ENCODE measurements at places on chromosomes 4 and X.
A peak's percentile ranks its signal among the peaks of the same experiment; 100 is the strongest.

- DNase-seq = no peak
Measured at GRCh38 chr4:25628451-25628850, 27.2 kb upstream of the SLC34A2 start.

DNA sequence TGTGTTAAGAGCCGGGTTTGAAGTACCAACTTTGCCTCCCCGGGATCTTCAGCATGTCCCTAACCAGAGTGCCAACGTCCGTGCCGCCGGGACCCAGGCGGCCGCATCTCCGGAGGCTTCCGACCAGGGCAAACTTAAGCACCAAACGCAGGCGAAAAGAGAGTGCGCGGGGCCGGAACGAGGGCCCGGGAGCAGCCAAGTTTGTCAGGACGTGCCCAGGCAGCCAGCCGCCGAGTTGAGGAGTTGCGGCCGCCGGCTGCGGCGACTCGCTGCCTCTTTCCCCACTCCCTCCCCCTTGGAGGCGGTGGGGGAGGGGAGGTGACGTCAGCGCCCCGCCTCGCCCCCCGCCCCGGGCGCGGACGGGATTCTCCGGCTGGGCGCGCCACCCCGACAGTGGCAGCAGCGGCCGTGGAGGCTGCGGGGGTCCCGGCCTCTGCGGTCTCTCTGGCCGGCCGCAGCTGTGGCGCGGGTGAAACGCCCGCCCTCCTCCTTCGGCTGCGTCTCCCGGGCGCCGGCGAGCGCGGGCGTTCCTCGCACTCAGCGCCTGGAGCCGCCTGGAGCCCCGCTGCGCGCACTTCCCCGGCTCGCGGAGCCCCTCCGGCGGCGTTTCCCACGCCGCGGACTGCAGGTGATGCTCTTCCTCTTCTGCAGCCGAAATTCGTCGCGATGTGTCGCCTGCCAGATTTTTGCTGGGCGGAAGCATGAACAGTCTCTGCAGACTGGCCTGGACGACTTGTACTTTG, 2.9 kb upstream of the FAT1 start:
- peak; percentile 26 for DNase-seq

- no peak for DNase-seq
Measured at GRCh38 chr4:73066445-73066844, 3.1 kb downstream of the COX18 start.

GRCh38 chr4:164060456-164060855, 566.0 kb downstream of the TMA16 start:
- DNase-seq = no peak

DNA sequence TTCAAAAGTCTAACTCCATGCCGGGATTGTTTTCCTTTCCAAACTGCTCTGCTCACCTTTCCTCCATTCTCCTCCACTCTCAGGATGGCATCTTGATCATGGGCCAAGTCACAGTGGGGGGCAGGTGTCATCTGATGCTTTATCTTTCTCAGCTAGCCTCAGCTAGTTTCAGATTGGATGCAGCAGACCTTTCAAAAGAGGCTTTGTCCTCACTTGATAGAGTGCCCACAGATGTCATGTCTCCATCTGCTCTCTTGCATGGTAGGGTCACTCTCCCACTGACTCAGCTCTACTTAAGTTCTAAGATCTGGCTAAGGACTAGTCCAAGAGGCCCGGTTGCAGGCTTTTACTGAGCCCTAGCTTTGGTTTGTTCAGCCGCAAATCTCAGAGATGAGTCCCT, 341.8 kb upstream of the GALNT7 start:
- DNase-seq = no peak

DNA sequence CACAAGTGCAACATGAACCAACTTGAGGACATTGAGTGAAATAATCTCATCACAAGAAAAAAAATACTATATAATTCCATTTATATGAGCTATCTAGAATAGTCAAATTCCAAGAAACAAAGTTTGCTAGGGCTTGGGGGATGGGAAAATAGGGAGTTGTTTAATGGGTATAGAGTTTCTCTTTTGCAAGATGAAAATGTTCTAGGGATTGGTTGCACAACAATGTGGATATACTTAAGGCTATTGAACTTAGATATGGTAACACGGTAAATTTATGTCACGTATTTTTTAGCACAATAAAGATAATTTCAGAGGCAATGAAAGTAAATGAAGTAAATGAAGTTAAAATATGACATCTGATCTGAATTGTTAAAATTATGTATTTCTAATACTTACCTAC, 7.9 kb downstream of the MFSD8 start:
- DNase-seq = no peak

DNA sequence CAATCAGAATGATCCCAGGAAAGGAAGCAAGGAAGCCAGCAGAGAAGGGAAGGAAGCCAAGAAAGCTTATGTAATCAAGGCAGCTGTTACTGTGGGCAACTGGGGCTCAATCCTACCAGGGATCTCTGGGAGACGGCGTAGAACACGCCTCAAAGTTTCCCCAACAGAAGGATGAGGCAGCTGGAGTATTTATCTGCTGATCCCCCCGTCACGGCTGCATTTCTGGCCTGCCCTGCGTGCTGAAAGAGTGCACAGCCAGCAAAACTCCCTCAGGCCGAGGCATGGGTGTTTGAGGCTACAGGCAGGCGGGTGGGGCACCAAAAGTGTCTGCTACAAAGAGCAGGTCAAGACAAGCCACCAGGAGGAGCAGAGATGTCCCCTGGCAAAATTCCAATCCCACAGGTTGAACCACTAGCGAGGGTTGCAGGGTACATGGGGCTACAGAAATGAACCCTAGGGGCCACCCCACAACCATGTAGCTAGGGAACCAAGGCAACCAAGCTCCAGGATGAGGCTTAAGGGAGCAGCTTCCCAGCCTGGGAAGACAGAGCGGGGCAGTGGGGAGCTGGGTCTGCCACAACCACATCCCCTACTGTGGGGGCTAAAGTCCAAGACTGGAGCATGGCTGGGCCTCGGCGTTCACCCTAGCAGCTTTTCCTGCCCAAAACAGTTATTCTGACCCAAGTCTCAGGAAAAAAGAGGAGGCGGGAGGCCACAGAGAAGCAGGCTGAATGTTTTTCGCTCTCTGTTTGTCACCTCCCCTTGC, 113.4 kb downstream of the BCOR start:
- DNase-seq = no peak

DNA sequence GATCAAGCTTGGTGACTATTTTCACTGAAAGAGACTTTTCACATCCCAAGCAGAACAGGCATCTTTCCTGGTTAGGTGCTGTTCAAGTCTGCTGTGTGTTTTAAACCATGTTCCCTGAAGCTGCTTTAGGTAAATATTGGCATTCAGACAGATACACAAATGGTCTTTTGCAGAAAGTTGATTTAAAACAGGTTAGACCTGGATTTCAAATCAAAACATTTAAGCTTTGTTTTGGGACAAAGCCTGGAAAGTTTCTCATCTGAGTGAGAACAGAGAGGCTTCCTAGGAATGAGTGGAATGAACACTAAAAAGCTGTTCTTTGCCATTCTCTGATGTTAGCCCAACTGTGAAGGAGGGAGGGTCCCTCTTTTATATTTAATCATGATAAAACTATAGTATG, 10.1 kb downstream of the ANXA3 start:
- DNase-seq = no peak

GRCh38 chrX:32280489-32280888, 930.9 kb downstream of the DMD start:
- no peak for DNase-seq

DNA sequence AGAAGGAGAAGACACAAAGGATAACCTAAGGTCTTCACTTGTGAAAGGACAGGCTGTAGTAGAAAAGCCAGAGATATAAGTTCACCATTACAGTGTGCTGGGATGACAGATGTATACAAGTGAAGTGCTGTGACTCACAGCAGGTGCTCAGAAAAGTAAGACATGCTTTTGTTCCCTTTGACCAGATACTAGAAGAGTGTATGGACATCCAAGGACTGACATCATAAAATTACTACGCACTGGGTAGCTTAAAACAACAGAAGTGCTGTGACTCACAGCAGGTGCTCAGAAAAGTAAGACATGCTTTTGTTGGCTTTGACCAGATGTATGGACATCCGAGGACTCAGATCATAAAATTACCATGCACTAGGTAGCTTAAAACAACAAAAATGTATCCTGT, 61.6 kb upstream of the BTC start:
- no peak for DNase-seq

GRCh38 chrX:101220662-101221260, 1.2 kb downstream of the DRP2 start:
- no peak for DNase-seq

DNA sequence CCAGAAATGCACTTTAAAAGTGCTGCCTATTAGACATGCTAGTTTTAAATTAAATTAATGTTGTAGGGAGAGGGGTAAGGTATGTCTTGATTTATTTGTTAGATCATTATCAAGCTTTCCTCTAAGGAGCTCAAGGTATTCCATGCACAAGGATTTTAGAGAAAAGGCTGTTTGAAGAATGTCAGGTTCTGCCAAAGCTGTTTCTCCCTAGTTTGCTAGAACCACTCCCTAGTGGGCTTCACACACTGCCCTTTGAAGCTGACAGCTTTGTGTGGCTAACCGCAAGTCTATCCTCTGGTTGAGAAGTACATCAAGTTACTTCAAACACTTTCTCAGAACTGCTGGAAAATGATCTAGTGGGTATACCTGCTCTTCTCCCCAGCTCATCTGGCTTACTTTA, 32.3 kb downstream of the RASL11B start:
- no peak for DNase-seq

GRCh38 chr4:169071747-169072146, 61.7 kb upstream of the CBR4 start:
- no peak for DNase-seq

- peak; percentile 48 for DNase-seq
Measured at GRCh38 chr4:61540944-61541343, 340.8 kb downstream of the ADGRL3 start.

DNA sequence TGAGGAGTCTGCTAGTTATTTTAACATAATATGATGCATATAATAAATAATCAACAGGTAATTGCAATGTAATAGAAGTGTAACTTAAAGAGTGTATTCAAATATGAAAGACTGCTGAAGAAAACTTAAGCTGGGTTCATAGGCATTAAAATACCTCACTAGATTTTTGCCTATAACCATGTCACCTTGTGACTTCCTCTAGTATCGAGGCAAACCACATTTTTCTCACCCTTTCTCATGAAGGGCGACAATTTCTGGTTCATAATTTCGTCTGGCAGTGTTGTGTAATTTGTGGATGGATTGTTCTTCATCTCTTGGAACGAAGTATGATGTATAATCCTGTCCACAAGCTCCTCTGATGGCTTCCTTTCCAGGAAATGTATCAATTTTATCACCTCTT, 16.0 kb downstream of the SULT1E1 start:
- DNase-seq = no peak

GRCh38 chrX:154408659-154409221, 314 bp downstream of the DNASE1L1 start:
- DNase-seq = no peak

- DNase-seq = no peak
Measured at GRCh38 chrX:42437211-42437610, 340.8 kb downstream of the PPP1R2C start.

GRCh38 chr4:67933038-67933437, 30.3 kb downstream of the TMPRSS11A start:
- no peak for DNase-seq

DNA sequence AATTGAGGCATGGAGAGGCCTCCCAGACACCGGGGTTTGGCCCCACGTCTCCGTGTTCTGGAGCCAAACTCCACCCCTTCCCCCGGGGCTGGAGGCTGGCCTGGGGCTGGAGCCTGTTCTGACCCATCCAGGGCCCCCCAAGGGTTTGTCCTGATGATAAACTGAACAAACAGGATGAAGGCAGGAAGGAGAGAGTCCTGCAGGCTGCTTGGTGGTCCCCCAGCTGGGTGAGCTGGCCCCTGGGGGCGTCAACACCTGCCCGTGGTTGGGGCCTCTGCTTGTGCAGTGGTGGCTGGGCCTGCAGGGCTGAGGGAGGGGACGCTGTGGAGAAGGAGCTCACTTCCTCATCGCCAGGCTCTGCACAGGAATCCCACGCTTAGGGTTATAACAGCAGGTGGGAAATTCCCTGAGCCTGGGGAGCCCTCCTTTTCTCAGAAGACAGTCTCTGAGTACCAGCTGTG, 2.3 kb downstream of the SH3TC1 start:
- no peak for DNase-seq

DNA sequence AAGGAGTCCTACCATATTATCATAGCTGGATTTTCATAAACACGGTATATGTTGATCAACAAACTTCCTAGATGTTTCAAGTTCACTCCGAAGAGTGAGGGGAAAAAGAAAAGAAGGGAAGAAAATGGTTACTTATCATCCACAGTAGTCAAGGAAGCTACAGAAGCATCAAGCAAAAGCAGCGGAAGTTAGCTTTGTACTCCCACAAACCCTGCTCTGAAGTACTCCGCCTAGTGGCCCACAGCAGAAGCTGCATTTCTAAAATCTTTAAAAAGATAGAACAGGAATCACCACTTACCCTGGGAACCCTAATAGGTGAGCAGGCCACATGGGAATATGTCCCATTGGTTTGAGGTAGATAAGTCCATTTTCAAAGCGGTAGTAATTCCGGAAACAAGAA, 28.5 kb upstream of the FRG1 start:
- DNase-seq = no peak

- no peak for DNase-seq
Measured at GRCh38 chr4:89379511-89380044, 72.0 kb upstream of the GPRIN3 start.

GRCh38 chr4:39543034-39543433, 15.8 kb upstream of the UGDH start:
- DNase-seq = no peak

GRCh38 chr4:121900132-121900983, 30.1 kb upstream of the BBS7 start:
- DNase-seq = no peak

- no peak for DNase-seq
Measured at GRCh38 chr4:86948276-86948675, 13.5 kb downstream of the AFF1 start.

GRCh38 chr4:1011022-1011665, at the start of gene FGFRL1:
TSS of gene FGFRL1 (plus strand) at chr4:1011626. CDS start at chr4:1012486, 860 bp downstream.
- DNase-seq = peak; percentile 96

DNA sequence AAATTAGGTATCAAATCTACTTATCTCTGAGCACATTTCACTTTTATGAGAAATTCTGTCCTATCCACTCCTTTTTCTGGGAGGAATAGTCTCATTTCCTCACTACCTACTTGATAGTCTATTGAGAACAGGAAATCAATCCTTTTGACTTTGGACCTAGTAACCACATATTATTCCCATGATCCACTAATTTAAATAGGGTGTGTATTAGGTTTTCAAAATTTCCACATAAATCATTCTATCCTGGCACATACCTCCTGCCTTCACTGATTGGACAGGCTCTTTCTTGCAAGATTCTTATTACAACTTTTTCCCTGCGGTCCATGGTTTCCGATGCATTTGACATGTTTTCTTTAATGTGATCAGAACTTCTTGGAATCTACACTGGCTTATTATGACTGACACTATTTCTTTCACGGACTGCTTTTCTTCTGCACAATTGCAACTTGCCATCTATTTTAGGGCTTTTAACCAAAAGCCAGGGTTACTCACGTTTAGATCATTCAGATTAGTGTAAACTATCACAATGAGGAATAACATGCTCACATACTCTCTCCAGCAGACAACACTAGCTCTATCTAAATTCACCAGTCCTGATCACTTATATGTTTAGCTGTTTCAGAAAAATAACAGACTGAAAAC, 419.9 kb upstream of the SLIT2 start:
- DNase-seq = no peak

- no peak for DNase-seq
Measured at GRCh38 chr4:20288846-20289512, 37.3 kb downstream of the SLIT2 start.

GRCh38 chr4:113553082-113553481, 208.5 kb downstream of the CAMK2D start:
- DNase-seq = no peak
